ENCODE measurements at places on chromosomes 11 and 22.
A peak's percentile ranks its signal among the peaks of the same experiment; 100 is the strongest.

DNA sequence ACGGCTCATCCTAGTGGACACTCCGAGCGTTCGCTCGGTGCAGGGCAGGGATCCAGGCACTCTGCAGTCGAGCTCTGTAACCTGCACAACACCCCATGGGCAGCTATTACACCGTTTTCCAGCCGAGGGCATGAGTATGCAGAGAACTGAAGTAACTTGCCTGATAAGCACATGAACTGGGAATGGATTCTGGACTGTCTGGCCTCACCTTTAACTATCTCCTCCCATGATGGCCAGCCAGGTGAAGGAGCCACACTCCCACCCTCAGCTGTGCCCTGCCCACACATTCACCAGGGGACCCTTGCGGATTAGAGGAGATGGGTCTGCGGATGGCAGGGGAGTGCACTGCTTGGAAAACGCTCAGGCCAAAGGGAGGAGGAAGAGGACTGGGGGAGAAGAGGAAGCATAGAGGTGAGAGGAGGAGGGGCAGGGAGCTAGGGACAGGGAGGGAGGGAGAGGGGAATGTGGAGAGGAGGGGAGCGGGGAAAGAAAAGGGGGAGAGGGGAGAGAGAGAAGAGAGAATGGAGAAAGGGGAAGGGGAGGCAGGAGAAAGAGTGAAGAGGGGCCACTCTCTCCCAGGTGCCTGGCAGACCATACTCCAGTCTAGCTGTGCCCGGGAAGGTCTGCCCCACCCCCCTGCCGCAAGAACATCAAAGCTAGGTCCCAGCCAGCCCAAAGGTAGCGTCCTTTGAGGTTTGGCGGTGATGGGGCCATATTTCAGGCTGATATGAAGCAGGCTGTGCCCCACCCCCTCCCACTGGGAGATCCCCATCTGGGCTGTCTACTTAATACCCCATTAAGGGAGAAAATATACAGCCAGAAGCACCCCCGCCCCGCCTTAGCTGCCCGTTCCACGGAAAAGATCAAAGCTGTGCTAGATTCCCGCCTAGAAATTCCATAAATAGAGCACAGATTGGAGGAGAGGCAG lies 33.2 kb upstream of the TCF20 start:
- no peak for DNase-seq

DNA sequence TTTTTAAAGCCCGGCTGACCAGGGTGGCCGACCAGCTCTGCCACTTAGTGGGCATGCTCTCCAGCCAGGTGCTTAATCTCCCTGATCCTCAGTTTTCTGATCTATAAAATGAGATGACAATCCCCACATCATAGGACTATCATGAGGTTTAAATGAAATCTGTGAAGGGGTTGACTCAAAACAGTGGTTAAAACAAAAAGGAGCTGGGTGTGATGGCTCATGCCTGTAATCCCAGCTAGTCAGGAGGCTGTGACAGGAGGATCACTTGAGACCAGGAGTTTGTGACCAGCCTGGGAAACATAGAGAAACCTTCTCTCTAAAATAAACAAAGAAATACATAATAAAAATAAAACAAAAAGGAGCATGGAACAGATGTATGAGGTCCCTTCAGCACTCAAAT lies 3.6 kb upstream of the C11orf86 start:
- DNase-seq, result no peak

DNA sequence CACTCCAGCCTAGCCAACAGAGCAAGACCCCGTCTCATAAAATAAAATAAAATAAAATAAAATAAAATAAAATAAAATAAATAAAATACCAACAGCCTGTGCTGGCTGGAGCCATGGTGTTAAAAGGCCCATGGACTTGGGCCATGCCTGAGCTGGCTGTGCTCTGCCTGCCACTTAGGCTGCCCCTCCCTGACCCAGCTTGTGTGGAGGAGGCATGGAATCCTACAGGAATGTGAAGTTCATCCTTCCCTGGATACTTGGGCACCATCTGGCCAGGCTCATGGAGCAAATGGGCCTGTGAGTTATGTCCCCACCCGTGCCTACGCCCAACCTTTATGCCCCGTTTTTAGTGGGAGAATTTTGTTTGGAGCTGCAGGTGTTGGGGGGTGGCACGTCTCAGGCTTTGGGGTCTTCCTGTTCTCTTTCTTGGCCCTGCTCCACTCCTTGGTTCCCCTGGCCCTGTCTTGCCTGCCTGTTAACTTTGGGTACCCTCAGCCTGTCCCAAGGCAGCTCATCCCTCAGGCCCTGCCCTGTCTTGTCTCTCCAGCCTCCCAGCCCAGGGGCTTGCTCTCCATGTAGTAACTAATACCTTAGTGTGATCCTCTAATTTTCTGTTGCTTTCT lies 51.3 kb downstream of the BCR start:
- no peak for DNase-seq

DNA sequence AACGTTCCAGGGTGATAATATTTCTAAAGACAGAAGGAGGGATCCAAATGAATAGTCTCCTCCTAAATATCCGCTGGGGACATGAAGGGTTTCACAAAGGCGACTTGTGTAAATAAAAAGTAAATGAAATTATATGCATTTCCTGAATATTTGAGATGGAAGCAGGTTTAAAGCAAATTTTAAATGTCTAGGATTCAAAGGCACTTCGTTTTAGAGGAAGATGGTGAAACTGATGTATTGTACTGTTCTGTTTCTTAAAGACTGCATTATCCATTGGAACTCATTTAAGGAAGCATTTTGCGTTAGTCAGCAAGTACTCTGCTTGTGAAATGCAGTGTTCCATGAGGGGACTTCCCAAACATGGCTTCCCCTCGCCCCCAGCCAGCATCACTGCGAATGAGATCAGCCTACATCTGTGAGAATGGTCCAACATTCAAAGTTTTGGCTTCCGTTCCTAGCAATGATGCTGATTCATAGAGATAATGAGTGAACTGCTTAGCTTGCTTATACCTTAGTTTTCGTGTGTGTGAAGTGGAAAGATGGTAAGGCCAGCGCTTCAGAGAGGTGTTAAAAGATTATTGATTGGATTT lies 1.5 kb downstream of the RAB39A start:
- DNase-seq, result peak; percentile 8

DNA sequence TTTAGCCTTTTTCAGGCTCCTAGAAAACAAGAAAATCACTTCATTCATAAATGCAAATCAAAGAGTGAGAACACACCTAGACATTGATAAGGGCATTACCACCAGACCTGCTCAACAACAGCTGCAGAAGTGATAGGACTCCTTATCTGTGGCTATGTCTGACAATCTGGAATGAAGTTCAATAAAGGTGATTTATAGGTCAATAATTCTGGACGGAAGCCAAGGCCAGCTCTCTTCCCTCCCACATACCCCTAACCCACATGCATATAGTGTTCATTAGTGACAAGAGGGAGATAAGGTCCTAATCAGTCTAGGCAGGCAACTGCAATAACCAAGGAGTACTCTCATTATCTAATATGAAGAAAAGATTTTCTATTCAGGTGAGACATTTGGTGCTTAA lies 111.3 kb downstream of the ETS1 start:
- no peak for DNase-seq

Data from COR-L47 (cell line).